ENCODE measurements at places on chromosomes 7 and 10. TPM values are rescaled to one million over a fixed set of nuclear protein-coding genes. Genes with fewer than 3 reads are reported as not detected.

Gene GPR15LG
- total RNA-seq: not detected

Gene TDRD1
- 0.50 TPM for total RNA-seq

Gene TEX47
- total RNA-seq: not detected

Gene UNC5B
- 34.2 TPM for total RNA-seq

Gene ATRNL1
- 0.66 TPM for total RNA-seq
